ENCODE measurements at places on chromosomes 1 and 21.

- DNase-seq, result no peak
Measured at GRCh38 chr1:10932088-10932487, 80.4 kb upstream of the TARDBP start.

DNA sequence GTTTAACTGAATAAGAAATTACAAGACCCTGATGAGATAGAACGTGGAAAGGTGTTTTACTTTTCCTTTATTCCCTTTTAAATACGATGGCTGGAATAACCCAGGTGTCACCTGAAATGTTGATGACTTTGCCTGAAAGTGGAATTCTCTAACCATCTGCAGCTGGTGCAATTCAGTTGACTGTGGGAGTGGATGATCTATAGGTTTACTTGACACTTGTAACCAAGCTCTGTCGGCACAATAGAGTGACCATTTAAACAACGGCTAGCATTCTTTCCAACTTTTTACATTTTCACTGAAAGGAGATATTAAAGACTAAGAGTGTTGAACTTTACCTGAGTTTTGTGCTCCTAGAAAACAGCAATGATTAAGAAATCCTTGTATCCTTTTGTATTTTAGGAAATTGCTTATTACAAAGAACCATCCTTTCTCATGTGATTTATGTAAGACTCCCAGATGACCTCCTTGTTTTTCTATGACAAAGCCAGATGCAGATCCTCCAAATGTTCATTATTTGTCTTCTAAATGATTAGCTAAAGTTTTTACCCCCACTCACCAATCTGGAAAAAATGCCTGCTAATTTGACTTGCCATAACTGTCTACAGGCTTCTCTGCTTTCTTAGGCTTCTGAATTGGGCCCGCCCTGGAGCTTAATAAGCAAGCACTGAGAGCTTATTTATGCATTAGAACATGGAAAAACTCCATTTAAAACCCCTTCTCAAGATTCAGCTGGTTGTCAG lies 129.5 kb upstream of the LRRC7 start:
- DNase-seq, result no peak

- DNase-seq, result no peak
Measured at GRCh38 chr1:77319036-77319705, 37.4 kb downstream of the AK5 start.

GRCh38 chr1:31575369-31576140 lies 760 bp upstream of the TINAGL1 start:
- DNase-seq, result no peak

GRCh38 chr1:193971595-193971994 lies 785.2 kb upstream of the B3GALT2 start:
- no peak for DNase-seq

- DNase-seq, result no peak
Measured at GRCh38 chr1:22030057-22030456, 22.5 kb upstream of the CDC42 start.

GRCh38 chr1:209383907-209384709 lies 199.4 kb upstream of the CAMK1G start:
- no peak for DNase-seq

DNA sequence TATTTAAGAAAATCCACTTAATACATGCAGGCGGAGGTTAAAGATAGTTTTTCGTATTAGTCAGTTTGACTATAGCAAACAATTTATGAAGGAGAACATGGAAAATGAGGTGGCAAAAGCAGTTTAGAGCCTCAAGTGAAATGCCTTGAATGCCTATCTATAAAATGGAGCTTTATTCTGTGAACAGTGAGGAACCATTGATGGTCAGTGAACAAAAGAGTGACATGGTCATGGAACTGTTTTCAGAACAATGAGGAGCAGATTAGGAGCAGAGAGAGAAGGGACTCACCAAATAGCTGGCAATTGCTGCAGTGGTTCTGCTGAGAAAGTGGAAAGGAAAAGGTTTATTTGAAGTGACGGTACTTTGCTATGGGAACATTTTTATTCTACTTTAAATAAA lies 299.8 kb downstream of the DUSP10 start:
- DNase-seq, result no peak

DNA sequence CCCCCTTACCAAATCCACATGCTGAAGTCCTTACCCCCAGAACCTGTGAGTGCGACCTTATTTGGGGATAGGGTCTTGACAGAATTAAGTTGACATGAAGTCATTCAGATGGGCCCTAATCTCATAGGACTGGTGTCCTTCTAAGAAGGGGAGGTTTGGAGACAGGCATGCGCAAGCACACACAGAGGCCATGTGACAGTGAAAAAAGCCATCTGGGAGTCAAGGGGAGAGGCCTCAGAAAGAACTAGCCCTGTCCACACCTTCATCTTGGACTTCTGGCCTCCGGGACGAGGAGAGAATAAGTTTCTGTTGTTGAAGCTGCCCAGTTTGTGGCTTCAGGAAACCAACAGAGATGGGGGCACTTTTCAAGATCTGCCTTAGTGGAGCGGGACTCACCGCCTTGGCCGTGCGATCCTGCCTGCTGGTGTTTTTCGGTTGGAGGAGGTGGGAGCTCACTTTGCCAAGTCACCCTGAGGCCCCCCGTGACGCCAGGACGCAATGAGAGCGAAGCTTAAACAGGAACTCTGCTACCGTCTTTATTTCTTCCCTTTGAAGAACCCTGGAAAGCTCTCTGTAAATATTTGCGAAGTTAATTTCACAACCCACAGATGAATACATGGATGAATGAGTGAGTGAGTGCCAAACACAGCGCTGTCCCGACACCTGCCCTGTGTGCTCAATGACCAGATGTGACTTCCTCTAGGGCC lies 42.5 kb upstream of the C1orf174 start:
- DNase-seq, result no peak

DNA sequence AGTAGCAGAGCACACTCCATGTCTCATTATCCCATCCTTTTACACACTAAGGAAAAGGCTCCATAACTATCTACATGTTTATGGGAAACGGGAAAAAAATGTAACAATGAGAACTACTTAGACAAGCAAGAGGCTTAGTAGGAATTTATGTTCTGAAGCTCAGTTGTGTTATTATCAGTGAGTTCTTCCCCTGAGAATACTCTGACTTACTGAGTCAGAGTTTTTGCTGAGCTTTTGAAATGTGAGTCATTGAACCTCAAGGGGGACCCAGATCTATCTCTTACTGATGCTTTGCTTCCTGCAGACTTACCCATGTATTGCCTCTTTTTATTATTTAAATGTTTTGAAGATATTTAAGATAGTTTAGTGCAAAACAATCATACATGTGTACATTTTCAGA lies 20.1 kb downstream of the CFHR5 start:
- no peak for DNase-seq

- DNase-seq, result no peak
Measured at GRCh38 chr1:2050461-2050792, 216 bp downstream of the PRKCZ start.

DNA sequence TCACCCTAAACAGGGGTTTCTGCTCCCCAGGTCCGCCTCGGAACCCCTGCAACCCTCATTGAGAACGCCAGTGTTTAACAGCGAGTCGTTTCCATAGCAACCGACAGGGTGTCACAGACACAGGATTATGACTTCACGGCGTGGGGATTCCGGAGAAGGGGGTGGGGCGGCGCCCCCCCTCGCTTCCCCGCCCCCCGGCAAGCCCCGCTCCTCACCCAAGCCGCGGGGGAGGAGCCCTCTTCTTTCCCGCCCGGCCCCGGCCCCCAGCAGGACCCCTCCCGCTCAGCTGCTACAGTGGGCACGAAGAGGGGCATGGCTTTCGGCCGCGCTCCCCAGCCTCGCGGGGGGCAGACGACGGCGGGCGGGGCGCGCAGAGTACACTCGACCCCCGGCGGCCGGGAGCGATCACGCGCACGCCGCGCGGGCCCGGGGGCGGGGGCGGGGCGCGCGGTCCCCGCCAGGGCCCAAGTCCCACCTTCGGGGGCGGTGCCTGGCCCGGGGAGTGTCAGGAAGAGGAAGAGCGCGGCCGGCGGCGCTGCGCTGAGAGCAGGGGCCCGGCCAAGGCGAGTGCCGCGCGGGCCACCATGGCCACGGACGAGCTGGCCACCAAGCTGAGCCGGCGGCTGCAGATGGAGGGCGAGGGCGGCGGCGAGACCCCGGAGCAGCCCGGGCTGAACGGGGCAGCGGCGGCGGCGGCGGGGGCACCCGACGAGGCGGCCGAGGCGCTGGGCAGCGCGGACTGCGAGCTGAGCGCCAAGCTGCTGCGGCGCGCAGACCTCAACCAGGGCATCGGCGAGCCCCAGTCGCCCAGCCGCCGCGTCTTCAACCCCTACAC lies at the start of gene EFHD2:
Gene EFHD2, plus strand, starts transcription at position 501 of the 835 bp plus-strand sequence. Its CDS starts 84 bp downstream, at position 585.
- DNase-seq, result no peak

DNA sequence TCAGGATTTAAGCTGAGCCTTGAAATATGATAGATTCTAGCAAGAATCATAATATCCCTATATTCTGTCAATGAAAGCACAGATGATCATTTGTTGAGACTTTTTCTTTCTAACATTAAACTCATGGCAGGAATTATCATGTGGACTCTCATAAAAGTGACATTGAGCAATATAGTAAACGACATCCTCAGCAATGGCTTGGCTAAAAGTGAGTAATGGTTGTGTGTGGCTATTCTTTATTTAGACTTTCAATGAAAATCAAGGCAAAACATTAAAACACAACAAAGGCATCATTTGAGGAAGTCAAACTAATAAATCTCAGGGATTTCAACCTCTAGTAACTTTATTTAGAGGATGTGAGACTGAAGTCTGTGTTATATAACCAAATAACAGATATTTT lies 257.8 kb upstream of the ADGRL4 start:
- no peak for DNase-seq

GRCh38 chr1:245987577-245987976 lies 519.5 kb downstream of the SMYD3 start:
- DNase-seq, result no peak

DNA sequence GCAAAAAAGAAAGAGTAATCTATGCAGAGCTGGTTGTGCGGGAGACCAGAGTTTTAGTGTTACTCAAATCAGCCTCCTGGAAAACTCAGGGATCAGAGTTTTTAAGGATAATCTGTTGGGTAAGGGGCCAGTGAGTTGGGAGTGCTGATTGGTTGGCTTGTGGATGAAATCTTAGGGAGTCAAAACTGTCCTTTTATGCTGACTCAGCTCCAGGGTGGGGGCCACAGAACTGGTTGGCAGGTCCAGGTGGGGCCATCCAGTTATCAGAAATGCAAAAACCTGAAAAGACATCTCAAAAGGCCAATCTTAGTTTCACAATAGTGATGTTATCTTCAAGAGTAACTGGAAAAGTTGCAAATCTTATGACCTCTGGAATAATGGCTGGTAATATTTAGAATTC lies 3.3 kb downstream of the EXTL2 start:
- DNase-seq, result no peak

DNA sequence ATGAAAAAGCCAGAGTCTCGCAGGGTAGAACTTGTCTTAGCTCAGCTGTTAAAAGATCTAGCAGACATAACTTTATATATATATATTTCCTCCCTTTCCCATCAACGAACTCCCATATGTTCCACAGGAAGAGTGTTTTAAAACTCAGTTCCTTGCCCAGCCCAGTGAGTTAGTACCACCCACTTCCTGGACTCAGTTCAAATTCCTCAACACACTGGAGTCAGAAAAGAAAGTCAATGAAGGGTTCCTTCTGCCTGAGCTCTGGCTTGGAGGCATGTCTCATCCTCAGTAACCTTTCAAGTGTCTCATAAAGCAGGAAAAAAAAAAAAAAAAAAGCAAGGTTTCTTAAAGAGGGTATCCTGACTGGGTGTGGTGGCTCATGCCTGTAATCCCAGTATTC lies 15.6 kb downstream of the TPM3 start:
- no peak for DNase-seq

GRCh38 chr1:41509270-41509671 lies 24.8 kb upstream of the EDN2 start:
- no peak for DNase-seq

- no peak for DNase-seq
Measured at GRCh38 chr1:47821760-47822159, 175.4 kb downstream of the TRABD2B start.

- no peak for DNase-seq
Measured at GRCh38 chr1:20624709-20625108, 8.5 kb upstream of the PINK1 start.

- no peak for DNase-seq
Measured at GRCh38 chr1:149879556-149879955, 19.8 kb upstream of the BOLA1 start.

- no peak for DNase-seq
Measured at GRCh38 chr1:236530286-236530685, 6.5 kb downstream of the LGALS8 start.

DNA sequence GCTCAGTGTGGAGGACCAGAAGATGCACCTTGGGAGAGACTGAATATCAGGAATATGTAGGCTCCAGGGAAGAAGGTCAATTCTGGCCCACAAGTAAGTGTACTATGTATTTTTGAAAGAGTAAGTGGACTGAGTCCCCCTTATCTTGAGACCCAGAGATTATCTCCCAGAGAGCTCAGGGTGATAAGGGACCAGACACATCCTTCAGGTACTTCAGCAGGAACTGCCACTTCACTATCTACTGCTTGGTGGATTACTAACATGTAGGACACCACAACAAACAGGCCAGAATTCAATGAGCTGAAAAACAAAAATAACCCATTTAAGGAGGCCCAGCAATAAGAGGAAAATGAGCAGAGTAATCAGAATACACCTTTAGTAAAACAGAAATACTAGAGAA lies 119.2 kb downstream of the ZNF644 start:
- DNase-seq, result no peak

DNA sequence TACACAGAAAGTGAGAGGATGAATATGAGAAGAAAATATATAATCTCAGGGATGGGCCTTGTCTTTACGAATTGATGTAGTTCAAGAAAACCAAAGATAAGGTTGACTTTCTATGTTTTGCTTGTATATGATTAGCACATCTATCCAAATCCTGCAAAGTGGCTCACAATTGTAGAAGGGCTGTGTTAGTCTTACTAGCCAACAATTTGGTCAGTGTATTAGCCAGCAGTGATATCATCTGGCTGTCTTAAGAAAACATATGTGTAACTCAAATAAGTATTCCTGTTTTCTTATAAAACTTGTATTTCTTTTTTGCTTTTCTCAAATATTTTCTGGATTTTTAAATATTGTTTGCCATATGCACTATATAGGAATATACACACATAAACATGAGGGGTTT lies 5.5 kb downstream of the SDCCAG8 start:
- no peak for DNase-seq

GRCh38 chr1:119885903-119886783 lies 10.2 kb downstream of the ADAM30 start:
- no peak for DNase-seq

DNA sequence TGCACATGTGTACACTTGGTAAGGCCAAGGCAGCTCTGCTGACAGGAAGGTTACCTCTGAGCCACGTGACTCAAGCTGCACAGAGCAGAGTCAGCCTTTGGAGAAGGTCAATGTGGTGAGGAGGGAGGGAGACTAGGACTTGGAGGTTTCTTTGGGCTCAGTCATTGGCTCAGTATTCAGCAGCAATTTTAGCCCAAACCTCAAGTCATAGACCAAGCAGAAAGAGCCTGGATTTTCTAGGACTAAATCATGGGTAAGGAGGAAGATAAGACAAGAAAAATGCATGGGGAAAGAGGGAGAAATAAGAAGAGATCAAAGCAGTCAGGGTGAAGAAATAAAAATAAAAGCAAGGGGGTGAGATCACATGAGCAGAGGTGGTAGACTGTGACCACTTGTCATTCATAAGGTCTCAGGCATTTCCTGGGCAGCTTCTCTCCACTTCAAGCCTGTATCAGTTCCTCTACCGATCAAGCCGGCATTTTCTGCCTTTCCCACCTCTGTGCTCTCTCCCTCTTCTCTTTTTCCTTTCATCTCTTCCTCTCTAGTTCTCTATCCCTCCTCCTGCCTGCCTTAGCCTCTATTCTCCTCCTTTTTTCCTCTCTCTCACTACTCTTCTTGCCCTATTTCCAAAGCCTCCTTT lies 51.7 kb upstream of the DUSP10 start:
- DNase-seq, result no peak
